ENCODE measurements at places on chromosomes 5 and 9.

DNA sequence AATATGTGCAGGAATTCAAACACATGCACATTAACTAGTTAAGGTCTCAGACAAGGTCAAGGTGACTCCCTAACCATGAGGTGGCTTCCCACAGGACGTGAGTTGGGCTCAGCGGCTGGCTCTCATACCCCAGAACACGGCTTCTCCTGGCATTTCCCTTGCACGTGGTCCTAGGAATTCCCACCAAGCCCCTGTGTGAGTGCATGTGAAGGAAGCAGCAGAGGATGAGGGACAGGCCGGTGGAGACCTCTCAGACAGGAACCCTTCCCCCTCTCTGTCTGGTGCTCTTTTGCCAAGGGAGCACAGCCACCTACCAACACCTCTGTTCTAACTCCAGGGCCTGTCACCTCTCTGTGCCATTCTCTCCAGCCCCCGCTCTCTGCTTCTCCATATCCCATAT, 271.0 kb downstream of the FSTL4 start:
- DNase-seq, result no peak

DNA sequence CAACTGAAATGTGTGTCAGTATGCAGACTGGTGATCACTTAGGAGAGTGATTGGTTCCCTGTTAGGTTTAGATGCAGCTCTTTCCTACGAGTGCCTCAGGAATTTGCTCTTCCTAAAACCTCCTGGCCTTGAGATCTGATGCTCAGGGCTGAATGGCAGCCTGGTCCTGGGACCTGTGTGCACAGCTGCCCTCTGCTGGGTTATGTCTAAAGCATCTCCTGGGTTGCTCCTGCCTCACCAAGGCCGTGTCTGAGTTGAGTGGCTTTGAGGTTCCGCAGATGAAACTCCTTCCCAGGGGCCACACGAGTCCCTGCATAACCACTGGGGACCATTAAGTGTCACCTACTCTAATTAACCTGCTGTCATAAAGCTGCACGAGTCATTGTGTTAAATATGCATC, 59.5 kb downstream of the MVB12B start:
- no peak for DNase-seq

DNA sequence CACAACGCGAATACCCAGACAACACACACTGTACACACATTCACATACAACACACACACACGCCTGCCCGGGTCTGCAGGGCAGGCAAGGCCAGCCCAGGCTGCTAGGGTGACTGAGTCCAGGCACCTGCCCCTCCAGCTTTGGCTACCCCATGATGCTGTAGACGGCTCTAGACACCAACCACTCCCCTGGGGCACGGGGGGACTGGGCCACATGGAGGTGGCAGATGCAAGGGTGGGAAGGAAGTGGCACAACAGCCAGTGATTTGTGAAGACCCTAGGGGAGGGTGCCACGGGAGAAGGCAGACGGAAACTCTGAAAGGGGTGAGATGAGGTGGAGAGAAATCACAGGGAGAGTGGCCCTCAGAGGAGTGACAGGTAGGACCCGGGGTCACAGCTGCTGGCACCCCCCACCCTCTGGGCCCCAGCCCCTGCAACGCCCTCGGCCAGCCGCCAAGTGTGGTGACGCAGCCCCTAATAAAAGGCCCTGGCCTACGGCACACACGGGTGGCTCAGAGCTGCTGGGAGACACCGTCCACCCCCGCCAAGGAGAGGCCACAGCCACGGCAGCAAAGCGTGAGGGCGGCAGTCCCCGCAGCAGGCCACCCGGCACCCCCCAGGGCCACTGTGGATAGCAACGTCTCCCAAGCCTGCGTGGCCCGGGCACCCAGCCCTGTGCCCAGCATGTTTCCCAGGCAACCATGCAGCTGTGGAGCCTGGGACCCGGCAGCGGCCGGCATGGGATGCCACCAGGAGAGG, 6.6 kb upstream of the CCDC187 start:
- DNase-seq, result no peak

- DNase-seq, result no peak
Measured at GRCh38 chr9:15295761-15296405, 11.1 kb downstream of the TTC39B start.

GRCh38 chr5:8050616-8051175, 181.7 kb downstream of the MTRR start:
- no peak for DNase-seq

GRCh38 chr5:103264508-103264907, 5.9 kb downstream of the MACIR start:
- no peak for DNase-seq

GRCh38 chr9:115596021-115596745, 478.2 kb upstream of the TNC start:
- peak; percentile 95 for DNase-seq

- DNase-seq, result no peak
Measured at GRCh38 chr5:142784401-142784955, 14.3 kb downstream of the ARHGAP26 start.

GRCh38 chr5:91487420-91487819, 104.3 kb upstream of the ARRDC3 start:
- no peak for DNase-seq

- no peak for DNase-seq
Measured at GRCh38 chr9:114225561-114226212, 70.3 kb downstream of the COL27A1 start.

DNA sequence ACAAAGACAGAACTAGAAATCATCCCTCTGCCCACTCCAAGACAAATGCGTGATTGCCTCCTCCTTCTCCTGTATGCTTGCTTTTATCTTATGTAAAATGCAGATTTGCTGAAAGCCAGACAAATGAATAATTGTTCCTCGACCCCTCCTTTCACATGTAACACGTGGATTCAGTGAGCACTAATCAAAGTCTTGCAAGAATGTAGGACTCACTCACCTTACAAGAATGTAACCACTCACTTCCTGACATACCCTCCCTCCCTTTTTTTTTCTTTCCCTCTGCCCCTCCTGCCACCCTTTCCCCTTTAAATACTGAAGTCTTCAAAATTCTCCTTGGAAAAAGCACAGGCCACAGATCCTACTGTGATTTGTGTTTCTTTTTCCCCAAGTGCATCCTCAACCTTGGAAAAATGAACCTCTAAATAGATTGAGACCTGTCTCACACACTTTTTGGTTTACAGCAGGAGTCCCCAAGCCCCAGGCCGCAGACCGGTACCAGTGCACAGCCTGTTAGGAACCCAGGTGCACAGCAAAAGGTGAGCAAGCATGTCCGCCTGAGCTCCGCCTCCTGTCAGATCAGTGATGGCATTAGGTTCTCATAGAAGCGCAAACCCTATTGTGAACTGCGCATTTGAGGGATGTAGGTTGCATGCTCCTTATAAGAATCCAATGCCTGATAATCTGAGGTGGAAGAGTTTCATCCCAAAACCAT, 29.4 kb upstream of the HSD17B3 start:
- DNase-seq, result no peak

DNA sequence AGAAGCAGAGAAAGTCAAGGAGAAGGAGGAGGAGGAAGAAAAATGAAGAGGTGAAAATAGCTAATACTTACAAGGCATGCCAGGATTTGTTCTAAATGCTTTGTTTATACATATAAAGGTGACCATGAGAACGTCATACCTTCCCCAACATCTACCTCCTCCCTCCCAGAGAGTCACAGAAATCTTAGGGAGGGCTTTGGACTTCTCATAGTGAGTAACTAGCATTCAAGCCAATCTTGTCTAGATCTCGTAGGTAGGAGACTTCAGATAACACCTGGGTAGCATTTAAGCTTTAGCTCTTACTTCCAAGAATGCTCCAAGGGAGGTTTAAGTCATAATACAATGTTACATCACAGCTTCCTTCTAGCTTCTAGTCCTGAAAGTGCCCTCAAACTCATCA, 36.5 kb upstream of the GPBP1 start:
- DNase-seq, result no peak

- no peak for DNase-seq
Measured at GRCh38 chr5:149953436-149954121, 7.0 kb upstream of the SLC26A2 start.

GRCh38 chr9:4116071-4116581, 183.7 kb downstream of the GLIS3 start:
- no peak for DNase-seq

DNA sequence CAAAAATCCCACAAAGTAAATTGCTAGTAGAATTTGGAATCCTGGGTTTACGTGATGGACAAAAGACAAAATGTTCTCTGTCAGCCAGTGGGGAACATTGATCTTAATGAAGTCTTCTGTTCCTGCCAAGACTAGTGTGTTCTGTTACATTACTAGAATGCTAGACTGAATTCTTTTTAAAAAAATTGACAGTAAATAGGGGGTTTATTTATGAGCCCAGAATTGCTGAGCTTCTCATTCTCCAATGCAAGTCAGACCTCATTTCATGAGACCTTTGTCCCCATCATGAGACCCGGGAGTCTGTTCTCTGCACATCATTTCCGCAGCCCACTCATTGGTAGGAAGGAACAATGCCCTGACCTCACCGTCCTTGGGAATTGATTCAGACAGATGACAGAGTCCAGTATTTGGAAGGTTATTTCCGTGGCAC, 173.8 kb upstream of the OTULINL start:
- no peak for DNase-seq

DNA sequence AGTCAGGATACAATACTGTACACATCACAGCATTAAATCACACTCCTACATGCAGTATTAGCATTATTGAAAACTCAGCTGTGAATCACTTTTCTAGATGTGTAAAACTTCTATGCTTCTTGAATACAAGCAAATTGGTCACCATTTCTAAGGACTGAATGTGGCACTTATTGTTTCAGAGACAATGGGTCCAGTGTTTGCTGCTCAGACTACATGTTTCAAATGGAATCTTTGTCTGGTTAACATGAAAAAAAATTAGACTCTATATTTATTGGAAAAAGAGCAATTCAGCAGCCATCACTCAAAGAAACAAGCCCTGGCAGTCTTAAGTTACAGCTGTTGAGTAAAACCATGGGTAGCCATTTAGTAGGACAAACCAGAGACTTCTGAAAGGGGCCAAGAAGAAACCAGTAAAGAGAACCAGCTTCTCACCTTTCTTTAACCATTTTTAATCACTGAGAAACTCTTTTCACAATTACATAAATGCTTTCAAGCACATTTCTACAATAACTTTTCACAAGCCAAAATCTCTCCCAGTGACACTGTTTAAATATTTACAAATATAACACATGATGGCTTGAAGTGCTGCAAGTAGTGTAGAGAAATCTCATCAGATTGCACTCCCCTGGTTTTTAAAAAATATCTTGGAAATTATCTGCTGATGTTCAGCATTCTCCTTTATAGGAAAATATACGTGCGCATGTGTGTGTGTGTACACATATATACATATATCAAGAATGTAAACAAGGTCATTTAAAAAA, 35.2 kb downstream of the OR2K2 start:
- no peak for DNase-seq

DNA sequence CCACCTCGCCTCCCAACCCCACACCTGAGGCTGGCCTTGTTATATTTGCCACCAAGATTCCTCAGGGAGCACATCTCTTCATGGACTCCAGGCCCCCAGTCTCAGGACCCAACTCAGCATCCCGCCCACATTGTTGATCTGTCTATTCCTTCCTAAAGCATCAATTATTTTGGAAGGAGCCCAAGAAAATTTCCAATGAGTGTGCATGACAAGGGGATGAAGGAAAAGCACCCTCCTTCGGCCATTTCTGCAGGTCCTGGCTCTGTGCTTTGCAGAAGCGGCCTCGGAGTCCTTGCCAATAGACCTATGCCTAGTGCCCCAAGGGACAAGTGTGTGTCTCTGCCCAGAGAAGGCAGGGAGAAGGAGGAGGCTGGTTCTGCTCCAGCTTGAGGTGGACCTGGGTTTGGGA, 273.2 kb downstream of the GADD45G start:
- DNase-seq, result no peak

DNA sequence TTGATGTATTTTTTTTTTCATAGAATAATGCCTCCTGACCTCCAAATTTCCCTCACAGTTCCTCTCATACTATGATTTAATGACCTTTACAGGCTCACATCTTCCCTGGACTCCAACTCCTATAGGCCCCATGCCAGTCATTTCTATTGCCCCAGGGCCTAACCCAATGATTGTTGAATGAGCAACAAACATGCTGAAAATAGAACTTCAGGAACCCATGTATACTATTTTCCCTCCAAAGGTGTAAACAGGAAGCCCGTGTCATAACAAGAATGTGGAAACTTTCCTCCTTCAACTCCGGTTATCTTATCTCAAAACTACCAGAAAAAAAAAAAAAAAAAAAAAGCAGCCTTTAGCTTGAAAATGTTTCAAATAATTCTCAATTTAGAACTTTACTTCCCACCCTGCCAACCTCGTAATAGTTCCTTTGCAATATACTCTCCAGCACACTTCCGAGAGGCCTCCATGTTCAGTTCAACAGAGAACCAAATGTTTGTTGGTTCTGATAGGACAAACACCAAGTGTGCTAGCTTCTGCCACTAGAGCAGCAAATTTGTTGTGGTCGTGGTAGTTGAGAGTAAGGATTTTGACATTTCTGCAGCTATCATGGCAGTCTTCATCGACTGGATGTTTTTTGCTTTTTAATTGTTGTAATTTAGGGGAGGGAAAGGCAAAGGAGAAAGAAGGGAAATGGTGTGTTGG, 25.8 kb downstream of the TRPM6 start:
- DNase-seq, result no peak

DNA sequence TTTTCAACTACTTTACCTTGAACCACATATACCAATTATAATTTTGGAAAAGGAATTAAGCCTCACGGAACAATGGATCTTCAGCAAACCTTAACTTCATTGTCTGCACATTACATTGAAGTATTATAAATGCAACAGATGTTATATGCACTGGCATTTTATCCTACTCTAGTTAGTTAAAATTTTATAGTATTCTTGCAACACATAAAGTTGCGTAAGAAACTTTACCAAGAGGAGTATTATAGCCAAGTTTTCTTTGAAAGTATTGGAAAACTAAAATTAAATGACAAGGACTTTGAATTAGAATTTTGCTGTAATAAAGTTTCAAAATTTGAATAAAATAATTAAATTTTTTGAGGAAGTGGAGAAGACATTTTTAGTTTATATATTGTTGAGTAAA, 63.4 kb upstream of the SREK1 start:
- no peak for DNase-seq

GRCh38 chr5:152184266-152184665, 220.8 kb downstream of the NMUR2 start:
- no peak for DNase-seq

GRCh38 chr9:35757226-35757891, 3.3 kb upstream of the MSMP start:
- no peak for DNase-seq
